ENCODE measurements at places on chromosomes 7 and 10. TPM values are rescaled to one million over a fixed set of nuclear protein-coding genes. Genes with fewer than 3 reads are reported as not detected.

- no peak for DNase-seq
These were observed 96.8 kb downstream of the RAB18 start for GRCh38 chr10:27600930-27601329.

The EVX1 gene
- not detected for total RNA-seq

- DNase-seq: no peak
These were observed 125.9 kb downstream of the GRK5 start for GRCh38 chr10:119333146-119333792.

GRCh38 chr7:4281231-4281993, 400.7 kb upstream of the FOXK1 start:
- no peak for DNase-seq

DNA sequence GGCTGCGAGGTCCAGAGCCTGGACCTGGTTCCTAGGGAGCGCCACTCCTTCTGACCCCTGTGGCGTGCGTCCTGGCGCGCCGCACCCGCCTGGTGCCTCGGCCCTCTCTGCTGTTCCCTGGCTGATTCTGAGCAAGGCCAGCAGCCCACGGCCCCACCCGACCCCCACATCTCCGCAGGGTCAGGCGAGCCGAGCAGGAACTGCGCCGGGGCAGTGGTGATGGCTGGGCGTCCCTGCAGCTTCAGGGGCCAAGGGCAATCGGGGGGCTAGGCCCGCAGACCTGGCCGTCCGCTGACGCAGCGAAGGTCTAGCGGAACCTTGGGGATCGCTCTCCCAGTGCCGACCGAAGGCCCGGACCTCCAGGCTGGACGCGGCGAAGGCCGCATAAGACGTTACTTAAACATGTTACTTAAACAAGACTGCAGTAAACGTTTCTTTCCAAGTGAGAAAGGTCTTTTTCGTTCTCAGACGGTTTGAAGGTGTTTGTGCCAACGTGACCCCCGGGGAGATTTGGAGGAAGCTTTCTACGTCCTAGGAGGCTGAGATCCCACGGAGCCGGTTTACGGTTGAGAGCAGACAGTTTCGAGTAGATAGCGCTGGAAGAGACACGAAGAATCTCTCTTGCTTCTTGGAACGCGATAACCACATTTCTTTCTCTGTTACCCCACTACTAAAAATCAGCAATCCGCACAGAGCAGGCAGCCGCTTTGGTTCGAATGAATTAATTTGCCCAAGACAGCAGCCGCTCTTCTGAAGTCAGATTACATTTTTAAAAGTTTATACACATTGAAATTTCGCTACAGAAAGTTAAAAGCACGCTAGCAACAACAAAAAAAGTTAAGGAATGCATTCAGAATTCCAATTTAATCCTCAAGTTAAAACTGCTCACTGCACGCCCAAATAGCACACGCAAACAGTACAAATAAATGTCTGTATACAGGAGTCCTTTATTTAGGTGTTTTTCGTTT, 4.9 kb upstream of the NKX2-3 start:
- peak; percentile 78 for DNase-seq

DNA sequence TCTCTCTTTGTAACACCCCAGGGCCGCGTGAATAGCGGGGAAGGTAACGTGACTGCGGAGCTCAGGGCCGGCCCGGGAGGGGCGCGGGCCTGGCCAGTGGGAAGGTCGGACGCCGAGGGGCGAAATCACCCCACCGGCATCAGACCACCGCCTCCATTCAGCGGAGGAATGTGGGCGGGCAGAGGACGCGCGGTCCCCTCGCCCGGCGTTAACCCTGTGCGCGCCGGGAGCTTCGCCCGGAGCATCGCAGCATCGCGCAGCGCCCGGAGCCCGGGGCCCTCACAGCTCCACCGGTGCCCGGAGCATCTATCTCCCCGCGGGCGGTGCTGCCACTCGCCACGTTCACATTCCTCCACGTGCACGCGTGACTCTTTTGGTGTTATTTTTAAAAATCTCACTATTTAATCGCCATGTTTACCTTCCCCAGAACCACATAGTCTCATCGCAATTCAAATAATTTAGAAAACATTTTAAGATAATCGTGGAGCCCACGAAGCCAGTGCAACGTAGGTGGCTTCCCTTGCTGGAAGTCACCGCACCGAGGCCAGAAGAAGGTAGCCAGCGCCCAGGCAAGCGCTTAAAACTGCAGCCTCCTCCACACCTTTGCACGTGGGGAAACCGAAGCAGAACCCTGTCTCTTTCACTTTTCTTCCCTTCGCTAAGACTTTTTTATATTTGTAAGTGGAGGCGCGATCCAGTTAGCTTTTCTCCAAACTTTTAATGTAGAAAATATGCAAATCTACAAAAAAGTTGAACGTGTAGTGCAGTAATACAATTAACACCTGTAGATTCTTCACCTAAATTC, 21.8 kb downstream of the FGFBP3 start:
- peak; percentile 35 for DNase-seq

- DNase-seq: no peak
These were observed 35.5 kb upstream of the C1GALT1 start for GRCh38 chr7:7146837-7147236.

The ZNF212 gene
- 11.0 TPM for total RNA-seq

- DNase-seq: no peak
These were observed 207.6 kb downstream of the PHTF2 start for GRCh38 chr7:78006063-78006755.

The SLC26A3 gene
- total RNA-seq: 0.67 TPM

The RNF148 gene
- 7.2 TPM for total RNA-seq

DNA sequence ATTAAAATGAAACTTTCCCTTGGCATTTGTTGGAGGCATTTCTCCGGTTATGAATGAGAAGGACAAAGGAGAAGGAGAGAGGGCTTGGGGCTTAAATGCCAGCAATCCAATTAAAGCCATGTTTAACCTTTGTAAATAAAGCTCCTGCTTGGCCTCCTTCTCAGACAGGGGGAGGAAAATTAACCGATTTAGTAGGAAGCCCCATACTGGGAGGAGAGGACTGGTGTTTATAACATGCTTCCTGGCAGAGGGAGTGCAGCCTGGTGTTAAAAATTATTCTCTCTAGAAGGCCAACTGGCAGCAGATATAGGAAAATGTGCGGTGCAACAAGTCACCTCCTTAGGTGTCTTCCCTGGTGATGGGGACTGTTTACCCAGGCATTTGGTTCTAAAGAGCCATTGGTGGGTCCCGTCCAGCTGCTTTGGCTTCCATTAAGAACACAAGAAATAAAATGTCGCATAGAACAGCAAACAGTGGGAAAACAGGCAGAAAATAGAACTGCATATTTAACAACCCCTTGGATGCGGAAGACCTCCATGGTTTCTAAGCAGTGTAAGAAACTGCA, 846.5 kb downstream of the TYW1 start:
- no peak for DNase-seq

GRCh38 chr7:18295781-18296423, 199.6 kb upstream of the HDAC9 start:
- DNase-seq: no peak
